CD4-positive, alpha-beta T cell treated with Interleukin-21 for 1 hour (primary cell): ENCODE measurements at places on chromosomes 12 and 14.

DNA sequence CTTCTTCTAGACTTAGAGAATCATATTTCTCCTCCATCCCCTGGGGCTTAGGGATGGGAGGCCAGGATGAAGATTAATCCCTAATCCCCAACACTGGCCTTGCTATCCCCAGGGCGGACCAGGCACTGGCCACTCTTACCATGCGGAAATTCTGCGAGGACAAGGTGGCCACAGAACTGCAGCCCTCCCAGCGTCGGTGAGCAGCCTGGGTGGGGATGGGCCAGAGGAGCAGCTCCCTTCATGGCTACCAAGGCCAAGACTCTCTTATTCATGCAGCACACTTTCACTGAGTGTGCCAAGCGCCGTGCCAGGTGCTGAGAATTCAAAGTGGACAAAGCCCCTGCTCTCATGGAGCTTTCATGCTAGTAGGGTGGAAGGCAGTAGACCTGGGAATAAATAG is 7.0 kb downstream of the TNS2 start:
- no peak for DNase-seq

GRCh38 chr12:6824901-6825381 is 3.3 kb upstream of the P3H3 start:
- DNase-seq = no peak

- no peak for DNase-seq
These were observed 156.3 kb downstream of the NTF3 start for GRCh38 chr12:5588176-5588575.

GRCh38 chr12:122067966-122068365 is 10.6 kb upstream of the MLXIP start:
- DNase-seq = peak; percentile 23
